ENCODE measurements at places on chromosomes 3 and 15. TPM values are rescaled to one million over a fixed set of nuclear protein-coding genes. Genes with fewer than 3 reads are reported as not detected.

The UBA3 gene
- total RNA-seq: 63.8 TPM

The INSYN1 gene
- 2.4 TPM for total RNA-seq

The PLCL2 gene
- total RNA-seq: 3.5 TPM

The GNB4 gene
- 44.3 TPM for total RNA-seq
